Astrocyte (in vitro differentiated cells and primary cell): ENCODE measurements at places on chromosomes 13 and 19.

- H3K27ac ChIP-seq, result no peak within 1 kb of the TSS
- DNase-seq, result no peak
- peak within 1 kb of the TSS; percentile 23 for H3K4me3 ChIP-seq
- peaks cover 30% of the 10 kb centered on the region for H3K27me3 ChIP-seq
- no peaks in the 10 kb centered on the region for H3K36me3 ChIP-seq
- peaks cover 3% of the 10 kb centered on the region for H3K4me1 ChIP-seq
Measured at GRCh38 chr19:1066748-1067340, at the start of gene ARHGAP45. TSS of gene ARHGAP45 (plus strand) at chr19:1067167. CDS start at chr19:1067406, 239 bp downstream.

DNA sequence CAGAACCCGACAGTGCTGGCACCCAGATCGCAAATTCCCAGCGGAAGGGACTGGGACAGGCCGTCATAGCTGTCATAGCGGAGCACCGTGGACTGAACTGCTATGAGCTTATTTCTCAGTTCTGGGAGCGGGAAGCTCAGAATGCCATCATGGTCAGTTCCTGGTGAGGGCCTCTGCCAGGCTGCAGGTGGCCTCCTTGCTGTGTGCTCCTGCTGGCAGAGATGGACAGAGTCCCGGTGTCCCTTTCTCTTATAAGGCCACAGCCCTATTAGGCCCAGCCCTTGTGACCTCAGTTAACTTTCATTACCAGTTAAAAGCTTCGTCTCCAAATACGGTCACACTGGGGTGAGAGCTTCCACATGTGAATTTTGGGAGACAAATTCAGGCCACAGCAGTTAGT lies 4.6 kb downstream of the ZNF444 start:
- peaks cover 3% of the 10 kb centered on the region for H3K4me1 ChIP-seq
- no peak overlapping the region for H3K27ac ChIP-seq
- H3K27me3 ChIP-seq, result no peaks in the 10 kb centered on the region
- no peak overlapping the region for H3K4me3 ChIP-seq
- H3K36me3 ChIP-seq, result no peaks in the 10 kb centered on the region

- H3K36me3 ChIP-seq, result no peaks in the 10 kb centered on the region
- no peaks in the 10 kb centered on the region for H3K4me1 ChIP-seq
- no peak overlapping the region for H3K27ac ChIP-seq
Measured at GRCh38 chr13:32254416-32254815, 60.7 kb downstream of the ZAR1L start.

GRCh38 chr19:7706955-7707456 lies 5.1 kb upstream of the FCER2 start:
- DNase-seq, result no peak
- H3K27ac ChIP-seq, result no peak overlapping the region
- H3K27me3 ChIP-seq, result no peaks in the 10 kb centered on the region

DNA sequence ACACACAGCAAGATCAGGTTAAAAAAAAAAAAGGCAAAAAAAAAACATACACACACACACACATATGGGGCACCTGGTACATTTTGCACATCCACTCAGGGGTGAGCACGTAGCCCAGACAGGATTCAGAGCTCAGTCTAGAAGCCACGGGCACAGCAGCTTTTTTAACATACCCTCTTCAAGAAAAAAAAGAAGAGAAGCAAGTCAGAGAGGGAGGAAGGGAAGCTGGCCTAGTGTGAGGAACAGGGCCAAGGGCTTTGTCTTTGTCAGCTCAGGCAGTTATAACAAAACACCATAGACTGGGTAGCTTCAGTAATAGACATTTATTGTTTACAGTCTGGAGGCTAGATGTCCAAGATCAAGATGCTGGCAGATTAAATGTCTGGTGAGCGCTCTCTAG lies 2.3 kb upstream of the TPM4 start:
- no peaks in the 10 kb centered on the region for H3K27me3 ChIP-seq
- no peak for DNase-seq
- no peaks in the 10 kb centered on the region for H3K36me3 ChIP-seq
- H3K27ac ChIP-seq, result no peak overlapping the region
- peaks cover 33% of the 10 kb centered on the region for H3K4me1 ChIP-seq

DNA sequence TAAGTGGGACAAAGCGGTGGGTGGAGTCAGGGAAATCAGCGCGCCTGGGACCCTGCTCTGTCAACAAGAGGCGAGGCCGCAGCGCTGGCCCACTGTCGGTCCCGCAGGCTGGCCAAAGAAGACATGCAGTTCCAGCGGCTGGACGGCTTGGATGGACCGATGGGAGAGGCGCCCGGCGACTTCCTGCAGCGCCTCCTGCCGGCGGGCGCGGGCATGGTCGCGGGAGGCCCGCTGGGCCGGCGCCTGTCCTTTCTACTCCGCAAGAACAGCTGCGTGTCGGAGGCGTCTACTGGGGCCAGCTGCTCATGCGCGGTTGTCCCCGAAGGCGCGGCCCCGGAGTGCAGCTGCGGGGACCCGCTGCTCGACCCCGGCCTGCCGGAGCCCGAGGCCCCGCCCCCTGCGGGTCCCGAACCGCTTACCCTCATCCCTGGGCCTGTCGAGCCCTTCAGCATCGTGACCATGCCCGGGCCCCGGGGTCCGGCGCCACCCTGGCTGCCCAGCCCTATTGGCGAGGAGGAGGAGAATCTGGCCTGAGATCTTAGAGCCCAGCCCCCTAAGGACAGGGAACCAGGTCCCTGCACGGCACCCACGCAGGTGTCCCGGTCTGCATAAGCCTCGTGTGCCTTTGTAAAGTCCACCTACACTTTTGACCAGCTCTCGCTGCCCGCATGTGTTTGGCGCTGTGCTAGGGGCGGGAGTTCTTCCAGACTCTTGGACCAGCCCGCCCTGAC lies 6.1 kb downstream of the BEST2 start:
- peak; percentile 34 for DNase-seq
- peak overlapping the region; percentile 42 for H3K4me3 ChIP-seq
- H3K27ac ChIP-seq, result no peak overlapping the region

DNA sequence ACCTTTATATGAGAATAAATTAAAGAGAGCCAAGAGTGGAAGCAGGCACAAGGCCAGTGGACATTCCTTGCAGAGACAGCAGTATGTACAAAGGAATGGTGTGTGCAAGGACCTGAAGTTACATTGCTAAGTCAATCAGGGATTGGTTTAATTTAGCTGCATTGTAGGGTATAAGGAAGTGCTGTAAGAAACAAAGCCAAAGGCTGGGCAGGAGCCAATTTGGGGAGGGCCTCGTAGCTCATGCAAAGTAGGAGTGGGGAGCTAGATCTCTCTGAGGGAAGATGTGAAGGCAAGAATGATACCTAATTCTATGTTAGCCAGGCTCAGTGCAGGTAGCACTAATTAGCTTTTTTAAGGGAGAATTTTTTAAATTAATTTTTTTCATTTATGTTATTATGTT lies 76.7 kb downstream of the SLAIN1 start:
- no peak overlapping the region for H3K4me3 ChIP-seq
- no peak overlapping the region for H3K27ac ChIP-seq
- H3K36me3 ChIP-seq, result no peaks in the 10 kb centered on the region
- no peaks in the 10 kb centered on the region for H3K27me3 ChIP-seq
- no peaks in the 10 kb centered on the region for H3K4me1 ChIP-seq
- DNase-seq, result no peak
